ENCODE measurements at places on chromosomes 4 and X.

DNA sequence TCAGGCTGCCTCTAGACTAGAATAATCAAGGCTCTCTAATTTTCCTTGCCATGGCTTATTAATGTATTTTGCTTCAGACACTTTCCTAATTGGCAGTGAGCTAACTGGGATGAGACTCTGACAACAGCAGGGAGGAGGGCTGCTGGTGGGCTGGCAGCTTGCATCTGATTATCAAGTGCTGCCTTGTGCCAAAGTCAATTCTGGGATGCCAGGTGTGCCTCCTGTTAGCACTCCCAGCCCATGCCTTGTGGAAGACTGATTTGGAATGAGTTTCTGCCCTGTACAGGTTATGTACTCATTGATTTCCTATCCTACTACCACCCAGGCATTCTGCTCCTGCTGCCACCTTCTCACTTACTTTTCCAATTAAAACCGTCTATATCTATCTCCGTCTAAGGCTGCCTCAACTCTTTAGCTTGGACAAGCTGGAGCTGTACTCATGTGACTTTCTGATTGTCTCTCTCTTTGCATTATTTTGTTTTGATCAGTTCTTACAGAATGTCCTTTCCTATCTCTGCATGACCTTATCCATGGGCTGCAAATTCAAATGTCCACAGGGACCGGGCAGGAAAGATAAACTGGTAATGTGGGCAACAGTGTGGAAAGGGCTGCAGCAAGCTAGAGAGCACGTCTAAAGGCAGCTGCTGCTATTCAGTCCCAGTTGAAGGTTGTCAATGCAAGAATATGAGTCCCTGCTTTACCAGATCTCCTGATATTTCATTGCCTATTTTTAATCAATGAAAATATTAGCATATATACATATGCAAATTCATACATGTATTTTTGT is 112.6 kb downstream of the GABRA2 start:
- no peak for DNase-seq

DNA sequence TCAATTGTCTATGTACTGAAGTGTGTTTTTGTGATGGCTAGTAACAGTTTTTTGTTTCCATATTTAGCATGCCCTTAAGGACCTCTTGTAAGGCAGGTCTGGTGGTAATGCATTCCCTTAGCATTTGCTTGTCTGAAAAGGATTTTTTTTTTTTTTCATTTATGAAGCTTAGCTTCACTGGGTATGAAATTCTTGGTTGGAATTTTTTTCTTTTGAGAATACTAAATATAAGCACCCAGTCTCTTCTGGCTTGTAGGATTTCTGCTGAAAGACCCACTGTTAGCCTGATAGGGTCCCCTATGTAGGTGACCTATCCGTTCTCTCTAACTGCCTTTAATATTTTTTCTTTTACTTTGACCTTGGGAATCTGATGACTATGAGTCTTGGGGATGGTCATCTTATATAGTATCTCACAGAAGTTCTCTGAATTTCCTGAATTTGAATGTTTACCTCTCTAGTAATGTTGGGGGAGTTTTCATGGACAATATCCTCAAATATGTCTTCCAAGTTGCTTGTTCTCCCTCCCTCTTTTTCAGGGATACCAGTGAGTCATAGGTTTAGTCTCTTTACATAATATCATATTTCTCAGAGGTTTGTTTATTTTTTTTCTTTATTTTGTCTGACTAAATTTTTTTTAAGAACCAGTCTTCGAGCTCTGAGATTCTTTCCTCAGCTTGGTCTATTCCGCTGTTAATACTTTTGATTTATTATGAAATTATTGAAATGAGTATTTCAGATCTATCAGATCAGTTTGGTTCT is 157.1 kb upstream of the PGRMC2 start:
- DNase-seq, result no peak

DNA sequence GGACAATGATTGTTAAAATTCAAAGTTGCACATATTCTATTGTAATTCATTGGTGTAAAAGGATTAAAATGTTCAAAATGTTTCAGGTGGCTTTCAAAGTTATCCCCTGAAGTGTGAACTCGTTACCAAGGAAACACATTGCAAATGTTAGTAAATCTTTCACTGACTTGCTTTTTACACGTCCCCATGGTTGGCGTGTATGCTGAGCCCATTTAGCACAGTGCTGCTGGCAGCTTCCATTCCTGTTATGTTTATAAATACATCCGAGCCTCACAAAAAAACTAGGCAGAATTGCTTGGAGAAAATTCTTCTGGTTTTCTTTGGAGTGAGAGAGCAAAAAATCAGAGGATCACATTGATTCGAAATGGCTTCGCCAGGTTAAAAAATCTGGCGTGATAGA is 105.9 kb upstream of the HPGD start:
- no peak for DNase-seq

GRCh38 chrX:104270916-104271512 is 16.3 kb upstream of the ESX1 start:
- DNase-seq, result no peak

DNA sequence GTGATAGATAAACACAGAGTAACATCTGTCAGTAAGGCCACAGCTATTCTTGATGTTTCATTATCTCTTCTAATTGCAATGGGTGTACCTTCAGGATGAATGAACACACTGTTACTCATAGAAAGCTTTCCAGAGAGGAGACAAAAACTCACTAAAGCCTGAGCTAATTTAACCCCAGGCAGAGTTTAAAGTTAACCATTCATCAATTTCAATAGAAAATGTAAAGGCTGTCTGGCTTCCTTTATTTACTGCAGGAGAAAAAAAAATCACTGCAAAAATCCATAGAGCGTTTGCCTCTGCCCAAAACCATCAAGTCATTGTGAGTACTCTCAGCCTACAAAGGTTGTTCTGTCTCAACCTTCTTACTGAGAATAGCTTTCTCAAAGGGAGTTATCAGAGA is 376.9 kb downstream of the PPP4R3C start:
- no peak for DNase-seq

DNA sequence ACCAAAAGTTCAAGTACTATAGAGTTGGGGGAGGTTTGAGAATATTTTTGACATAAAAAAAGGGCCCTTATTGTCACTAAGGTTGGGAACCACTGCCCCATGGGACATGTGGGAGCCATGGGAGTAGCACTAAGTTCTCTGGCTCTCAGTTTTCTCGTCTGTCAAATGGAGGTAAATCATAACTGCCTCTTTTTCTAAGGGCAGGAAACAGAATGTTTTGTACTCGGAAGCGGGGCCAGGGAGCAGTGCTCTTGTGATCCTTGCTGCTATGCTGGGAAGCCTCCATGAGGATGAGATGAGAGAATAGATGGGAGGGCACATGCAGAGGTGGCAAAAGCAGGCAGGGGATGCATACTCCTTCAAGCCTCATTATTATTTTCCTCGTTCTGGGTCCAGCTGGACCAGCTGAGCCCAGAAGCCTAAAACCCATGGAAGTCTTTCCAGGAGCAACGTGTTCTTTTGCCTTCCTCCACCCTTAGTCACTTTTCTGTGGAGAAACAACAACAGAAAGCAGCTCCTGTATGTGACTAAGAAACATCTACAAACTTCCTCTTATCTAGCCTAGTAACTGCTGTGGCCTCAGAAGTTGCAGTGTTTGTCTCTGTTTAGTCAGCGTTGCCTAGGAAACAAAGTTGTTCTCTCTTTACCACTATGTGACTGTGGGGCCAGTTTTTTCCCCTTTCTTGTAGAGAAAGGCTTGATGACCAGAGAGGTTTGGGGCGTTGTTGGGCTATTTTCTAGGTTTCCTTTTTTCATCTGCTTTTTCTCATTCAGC is 64.8 kb downstream of the TSC22D3 start:
- peak; percentile 72 for DNase-seq

- DNase-seq, result no peak
Observed at GRCh38 chrX:12999422-12999821, 24.5 kb downstream of the TMSB4X start.

GRCh38 chr4:145183023-145183422 is 2.6 kb upstream of the OTUD4 start:
- no peak for DNase-seq

DNA sequence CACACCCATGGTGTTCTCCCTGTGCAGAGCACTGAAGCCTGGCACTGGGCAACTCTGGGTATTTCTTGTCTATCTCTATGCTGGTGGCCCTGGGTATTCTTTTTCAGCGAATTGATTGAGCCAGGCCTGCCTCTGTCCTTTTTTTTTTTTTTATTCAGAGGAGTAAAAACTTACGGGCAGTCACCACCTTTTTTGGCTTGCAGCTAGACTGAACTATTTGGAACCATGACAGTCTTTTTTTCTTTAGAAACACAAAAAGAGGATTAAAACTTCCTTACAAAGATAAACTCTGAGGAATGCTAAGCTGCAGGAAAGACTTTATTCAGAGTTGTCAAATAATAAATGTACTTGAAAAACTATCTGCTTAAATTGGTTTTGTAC is 119.2 kb upstream of the STIM2 start:
- DNase-seq, result no peak

DNA sequence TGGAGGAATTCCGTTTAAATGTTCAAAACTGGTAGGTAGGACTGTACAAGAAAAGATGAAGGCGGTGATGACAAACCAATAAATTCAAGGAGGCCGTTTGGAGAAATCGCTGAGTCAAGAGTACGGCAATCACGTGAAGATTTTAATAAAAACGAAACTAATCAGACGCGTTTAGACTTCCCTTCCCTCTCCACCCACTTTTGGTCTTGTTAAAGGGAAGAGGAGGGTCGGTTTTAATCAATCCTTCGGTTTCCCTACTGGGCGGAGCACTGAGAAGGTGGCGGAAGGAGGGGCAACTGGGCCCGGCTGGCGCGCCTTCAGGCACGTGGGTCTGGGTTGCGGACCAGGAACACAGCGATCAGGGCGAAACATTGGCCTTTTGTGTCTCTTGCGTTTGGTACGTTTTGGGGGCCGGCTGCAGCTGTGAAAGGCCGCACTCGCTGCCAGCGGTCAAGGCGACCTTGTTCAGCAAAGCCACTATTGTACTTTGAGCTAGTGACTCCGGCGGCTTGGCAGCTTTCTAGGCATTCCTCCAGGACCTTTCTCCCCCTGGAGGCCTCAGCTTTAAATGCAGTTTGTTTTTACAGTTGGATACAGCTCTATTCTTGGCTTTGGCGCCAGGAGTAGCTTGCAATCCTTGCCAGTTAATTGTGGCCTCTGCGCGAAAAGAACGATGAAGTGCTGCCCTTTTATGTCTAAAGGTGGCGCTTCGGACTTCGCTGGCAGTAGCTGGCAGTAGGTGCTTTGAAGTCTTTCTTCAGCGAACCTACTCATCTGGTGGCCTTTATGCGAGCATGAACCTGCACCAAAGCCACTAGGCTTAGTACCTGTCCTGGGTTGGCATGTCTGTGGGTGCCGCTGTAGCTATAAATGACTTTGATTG is 16.8 kb upstream of the LAMP2 start:
- DNase-seq, result peak; percentile 67

DNA sequence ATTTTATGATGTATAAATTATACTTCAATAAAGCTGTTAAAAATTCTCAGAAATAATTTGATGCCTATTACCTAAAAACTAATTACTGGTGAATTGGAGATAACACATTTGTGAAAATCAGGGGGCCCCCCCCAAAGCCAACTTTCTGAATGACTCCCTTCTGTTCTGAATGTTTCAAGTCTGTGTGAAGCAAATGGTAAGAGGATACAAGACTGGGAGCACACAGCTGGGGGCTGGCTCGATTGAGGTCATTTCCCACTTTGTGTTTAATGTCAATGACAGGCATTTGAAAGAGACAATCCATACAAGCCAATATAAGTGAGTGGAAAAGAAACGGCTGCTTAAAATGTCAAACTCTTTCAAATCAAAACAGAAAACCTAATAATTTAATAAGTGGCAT is 155.8 kb downstream of the SH2D1A start:
- no peak for DNase-seq

- no peak for DNase-seq
Observed at GRCh38 chrX:443536-444210, 57.0 kb upstream of the PPP2R3B start.

DNA sequence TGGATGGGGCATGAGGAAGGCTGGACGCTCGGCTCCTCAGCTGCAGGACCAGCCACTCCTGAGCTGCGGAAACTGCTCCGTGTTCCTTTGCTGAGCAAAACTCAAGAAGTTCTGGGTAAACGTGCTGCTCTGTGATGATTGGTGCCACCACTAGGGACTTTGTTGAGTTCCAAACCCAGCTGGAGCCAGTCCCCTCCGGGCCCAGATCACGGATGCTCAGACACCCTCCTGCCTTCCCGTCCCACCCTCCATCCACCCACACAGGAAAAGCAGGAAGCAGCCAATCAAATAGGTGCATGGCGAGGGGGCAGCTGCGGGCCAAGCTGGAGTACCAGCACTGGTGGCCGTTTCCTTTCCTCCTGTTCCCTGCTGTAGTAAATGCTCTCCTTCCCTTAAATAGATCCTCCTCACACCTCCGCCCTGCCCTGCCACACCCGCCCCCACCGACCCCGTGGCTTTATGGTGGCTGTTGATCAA is 68.0 kb downstream of the ADRA2C start:
- no peak for DNase-seq

DNA sequence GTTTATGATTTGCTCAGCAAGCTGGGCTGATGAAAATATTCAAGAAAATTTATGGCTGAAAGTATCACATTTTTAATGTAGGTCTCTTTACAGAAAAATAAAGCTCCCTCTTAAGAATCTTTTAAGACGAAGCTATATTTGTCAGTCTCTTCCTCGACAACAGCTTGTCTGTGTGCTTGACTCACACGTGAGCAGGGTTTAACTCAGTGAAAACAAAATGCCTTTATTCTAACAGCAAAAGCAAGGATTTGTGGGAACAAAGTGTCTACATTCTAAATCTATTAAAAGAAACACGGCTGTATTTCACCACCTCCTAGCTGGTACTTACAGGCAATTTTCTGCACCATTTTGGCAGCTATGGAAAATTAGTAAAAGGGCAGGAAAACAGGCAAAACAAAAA is 75.5 kb downstream of the NYX start:
- DNase-seq, result no peak

GRCh38 chrX:39017716-39018115 is 216.5 kb downstream of the MID1IP1 start:
- DNase-seq, result no peak

DNA sequence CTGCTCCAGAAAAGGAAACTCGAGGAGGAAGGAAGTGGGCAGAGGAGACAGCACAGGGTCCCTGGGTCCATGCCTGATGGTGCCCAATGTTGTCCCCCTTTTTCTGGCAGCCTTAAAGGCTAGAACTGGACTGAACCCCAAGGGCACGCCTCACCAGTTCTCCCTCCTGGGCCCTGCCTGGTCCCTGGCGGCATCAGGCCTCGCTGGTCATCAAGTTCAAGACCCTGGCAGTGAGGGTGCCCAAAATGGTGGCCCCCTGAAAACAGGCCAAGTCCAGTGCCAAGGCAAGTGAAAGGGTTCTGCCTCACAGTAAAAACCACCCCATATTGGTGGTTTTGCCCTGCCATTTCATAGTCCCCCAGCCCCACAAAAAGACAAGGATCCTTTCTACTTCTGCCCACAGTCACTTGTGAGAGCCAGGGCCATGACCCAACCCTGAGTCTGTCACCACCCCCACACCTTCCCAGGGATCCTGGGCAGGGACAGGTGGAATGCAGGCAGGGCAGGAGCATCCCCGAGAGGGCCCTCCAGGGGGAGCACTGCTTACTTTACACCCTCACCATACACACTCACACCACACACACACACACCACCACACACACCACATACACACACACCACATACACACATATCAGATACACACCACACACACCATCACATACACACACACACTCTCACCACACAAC is 107.6 kb downstream of the DCTD start:
- no peak for DNase-seq

- DNase-seq, result no peak
Observed at GRCh38 chr4:183831683-183832082, 73.4 kb upstream of the STOX2 start.
